Cardiac ventricle fibroblast (primary cell): ENCODE measurements at places on chromosomes 3 and 15. TPM values are rescaled to one million over a fixed set of nuclear protein-coding genes. Genes with fewer than 3 reads are reported as not detected.

Gene CFAP44
- 1.5 and 3.8 TPM in 2 replicates for total RNA-seq

Gene IL1RAP
- total RNA-seq: 14.3 and 22.0 TPM in 2 replicates

Gene ROPN1
- not detected in 2 replicates for total RNA-seq

Gene ECE2
- 0.12 TPM in 1 of 2 replicates, not detected in the other for total RNA-seq

Gene IL5RA
- total RNA-seq: not detected in 2 replicates

Gene GOLGA8N
- 3.5 and 3.6 TPM in 2 replicates for total RNA-seq

Gene SLC12A1
- total RNA-seq: not detected in 2 replicates

Gene LMAN1L
- total RNA-seq: not detected in 2 replicates

Gene CACNA2D3
- 2.6 TPM in 2 replicates for total RNA-seq

Gene PDCD7
- 21.8 and 30.0 TPM in 2 replicates for total RNA-seq

Gene GPR149
- not detected in 2 replicates for total RNA-seq

Gene METTL6
- 9.5 and 17.8 TPM in 2 replicates for total RNA-seq

Gene CEMIP
- 70.2 and 73.9 TPM in 2 replicates for total RNA-seq

Gene TTLL13
- not detected in 2 replicates for total RNA-seq
